ENCODE measurements at places on chromosomes 16 and 17.
A peak's percentile ranks its signal among the peaks of the same experiment; 100 is the strongest.

GRCh38 chr17:2872282-2872681 is 76.0 kb downstream of the RAP1GAP2 start:
- ATAC-seq, result no peak

GRCh38 chr17:5225668-5226457 is 8.8 kb downstream of the SCIMP start:
- peak; percentile 74 for ATAC-seq

DNA sequence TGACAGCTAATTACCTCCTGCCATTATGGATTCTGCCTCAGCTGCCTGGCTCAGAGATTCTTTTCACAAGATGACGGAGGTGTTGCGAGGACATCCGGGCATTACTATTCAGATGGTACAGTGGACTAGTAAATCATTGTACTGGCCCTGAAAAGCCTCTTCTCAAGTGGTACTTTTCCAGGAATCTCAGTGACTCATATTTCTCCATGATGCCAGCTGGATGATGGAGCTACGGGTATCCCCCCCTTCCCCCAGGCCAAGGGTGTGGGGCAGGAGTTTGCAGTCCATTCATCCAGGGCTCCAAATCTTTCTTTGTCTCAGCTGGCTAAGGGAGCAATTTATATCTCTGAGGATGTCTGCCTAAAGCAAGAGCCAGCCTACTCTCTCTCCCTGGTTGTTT is 107.7 kb upstream of the GPR139 start:
- no peak for ATAC-seq

DNA sequence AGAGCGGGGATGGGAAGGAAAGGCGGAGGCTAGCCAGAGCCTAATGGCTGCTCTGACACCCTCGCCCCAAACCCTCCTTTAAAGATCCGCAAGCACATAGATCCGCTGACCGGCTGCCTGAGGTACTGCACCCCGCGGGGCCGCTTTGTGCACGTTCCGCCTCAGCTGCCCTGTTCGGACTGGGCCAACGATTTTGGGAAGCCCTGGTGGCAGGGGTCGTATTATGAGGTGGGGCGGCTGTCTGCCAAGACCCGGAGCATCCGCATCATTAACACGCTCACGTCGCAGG is 663 bp downstream of the CYB5D1 start:
- ATAC-seq, result no peak

DNA sequence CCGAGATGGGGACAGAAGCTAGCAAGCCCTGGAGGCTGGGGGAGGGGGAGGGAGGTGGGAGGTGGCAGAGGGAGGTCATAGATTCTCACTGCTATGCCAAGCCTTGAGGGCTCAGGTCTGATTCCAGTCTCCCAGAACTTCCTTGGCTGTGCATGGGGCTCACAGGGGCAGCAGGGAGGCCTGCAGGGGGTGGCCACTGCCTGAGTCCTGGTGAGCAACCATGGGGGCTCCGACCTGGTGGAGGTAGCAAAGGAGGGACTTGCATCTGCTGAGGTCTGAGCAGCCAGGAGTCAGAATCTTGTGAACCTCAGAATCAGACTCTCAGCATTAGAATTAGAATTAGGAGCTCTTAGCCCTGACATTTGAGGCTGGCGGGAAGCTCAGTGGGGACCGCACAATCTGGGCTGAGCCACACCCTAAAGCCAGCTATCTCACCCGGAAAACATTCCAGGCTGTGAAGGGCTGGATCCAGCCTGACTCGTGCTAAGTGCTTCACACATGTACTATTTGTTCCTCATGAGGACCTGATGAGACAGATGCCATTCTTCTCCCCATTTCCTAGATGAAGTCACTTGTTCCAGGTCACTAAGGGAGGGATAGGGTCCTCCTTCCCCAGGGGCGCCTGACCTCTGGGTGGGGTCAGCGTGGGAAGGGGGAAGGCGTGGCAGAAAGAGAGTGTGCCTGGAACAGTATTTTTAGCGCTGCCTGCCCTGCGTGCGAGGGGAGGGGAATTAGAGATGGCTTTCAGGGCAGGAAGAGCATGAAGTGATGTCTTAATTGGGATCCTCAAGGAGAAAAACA is 17.3 kb upstream of the KCNJ12 start:
- peak; percentile 11 for ATAC-seq

DNA sequence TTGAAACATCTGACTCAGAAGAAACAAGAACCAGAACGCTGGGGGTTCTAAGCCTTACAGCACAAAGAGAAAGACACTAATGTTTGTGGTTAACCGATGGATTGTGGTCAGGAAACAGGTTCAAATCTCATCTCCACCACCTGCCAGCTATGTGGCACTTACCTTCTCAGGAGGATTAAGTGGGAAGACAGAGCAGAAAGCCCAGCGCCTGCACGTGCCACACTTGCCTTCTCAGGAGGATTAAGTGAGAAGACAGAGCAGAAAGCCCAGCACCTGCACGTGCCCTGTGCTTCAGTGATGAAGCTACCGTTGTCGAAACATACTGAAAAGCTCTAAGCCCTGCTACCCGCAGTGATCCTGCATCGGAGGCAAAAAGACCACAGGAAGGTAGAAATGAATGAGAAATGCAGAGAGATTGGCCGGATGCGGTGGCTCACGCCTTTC is 90.6 kb downstream of the NXN start:
- no peak for ATAC-seq

DNA sequence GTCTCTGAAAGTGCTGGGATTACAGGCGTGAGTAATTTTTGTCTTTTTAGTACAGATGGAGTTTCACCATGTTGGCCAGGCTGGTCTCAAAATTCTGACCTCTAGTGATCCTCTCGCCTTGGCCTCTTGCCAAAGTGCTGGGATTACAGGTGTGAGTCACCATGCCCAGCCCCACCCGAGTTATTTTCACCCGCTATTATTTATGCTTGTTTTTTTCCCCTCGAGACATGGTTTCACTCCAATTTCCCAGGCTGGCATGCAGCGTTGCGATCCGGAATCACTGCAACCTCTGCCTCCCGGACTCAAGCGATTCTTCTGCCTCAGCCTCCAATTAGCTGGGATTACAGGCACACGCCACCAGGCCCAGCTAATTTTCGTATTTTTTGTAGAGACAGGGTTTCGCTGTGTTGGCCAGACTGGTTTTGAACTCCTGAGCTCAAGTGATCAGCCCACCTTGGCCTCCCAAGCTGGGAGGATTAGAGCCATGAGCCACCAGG is 9.2 kb downstream of the RPL23 start:
- ATAC-seq, result no peak

Measured in stimulated activated memory B cell treated with anti-CD40 and anti-IgM and Interleukin-4, amounts not matched to agents 10 μg/mL and 1 μg/mL and 100 μg/mL, for 72 hours (primary cell).